ENCODE measurements at places on chromosomes 3 and 15.

DNA sequence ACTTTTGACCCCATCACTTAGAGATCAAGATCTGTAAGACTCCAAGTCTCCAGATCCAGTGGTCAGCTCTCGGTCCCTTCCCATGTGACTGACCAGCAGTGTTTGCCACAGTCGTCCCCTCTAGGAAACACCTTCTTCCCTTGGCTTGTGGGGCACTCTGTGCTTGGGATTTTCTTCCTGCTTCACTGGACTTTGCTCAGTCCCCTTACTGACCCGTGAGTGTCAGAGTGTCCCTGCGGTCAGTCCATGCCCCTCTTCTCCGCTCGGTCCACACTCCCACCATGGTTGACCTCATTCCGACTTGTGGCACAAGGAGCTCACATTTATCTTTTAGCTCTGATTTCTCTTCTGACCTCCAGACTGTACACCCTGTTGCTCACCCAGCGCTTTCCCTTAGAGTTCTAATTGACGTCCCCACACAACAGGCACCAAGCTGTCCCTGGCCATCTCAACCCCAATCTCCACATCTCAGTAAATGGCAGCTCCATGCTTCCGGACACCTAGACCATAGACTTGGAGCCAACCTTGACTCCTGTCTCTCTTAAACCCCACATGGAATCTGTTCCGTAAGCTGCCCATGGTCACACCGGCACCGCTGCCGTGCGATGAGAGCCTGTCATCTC lies 67.9 kb downstream of the APBA2 start:
- DNase-seq: no peak

DNA sequence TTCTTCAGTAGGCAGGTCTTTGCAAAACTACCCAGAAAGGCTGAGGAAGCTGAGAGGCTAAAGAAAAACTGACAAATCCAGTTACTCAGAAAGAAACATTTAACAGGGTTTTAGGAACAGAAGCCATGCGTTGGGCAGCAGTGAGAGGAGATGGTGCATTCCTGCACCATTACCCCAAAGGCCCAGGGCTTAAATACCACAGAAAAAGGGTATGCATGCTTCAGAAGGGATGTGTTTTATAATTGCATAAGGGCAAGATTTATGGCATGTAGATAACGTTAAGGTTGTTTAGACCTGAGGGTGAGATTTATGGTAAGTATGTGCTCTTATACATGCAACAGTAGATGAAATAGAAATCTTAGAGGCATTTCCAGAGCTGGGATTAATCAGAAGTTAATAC lies 10.0 kb downstream of the C3orf52 start:
- DNase-seq: no peak

GRCh38 chr3:187992609-187993008 lies 161.3 kb upstream of the LPP start:
- no peak for DNase-seq

- no peak for DNase-seq
Measured at GRCh38 chr3:51686512-51687215, 15.6 kb downstream of the TEX264 start.

DNA sequence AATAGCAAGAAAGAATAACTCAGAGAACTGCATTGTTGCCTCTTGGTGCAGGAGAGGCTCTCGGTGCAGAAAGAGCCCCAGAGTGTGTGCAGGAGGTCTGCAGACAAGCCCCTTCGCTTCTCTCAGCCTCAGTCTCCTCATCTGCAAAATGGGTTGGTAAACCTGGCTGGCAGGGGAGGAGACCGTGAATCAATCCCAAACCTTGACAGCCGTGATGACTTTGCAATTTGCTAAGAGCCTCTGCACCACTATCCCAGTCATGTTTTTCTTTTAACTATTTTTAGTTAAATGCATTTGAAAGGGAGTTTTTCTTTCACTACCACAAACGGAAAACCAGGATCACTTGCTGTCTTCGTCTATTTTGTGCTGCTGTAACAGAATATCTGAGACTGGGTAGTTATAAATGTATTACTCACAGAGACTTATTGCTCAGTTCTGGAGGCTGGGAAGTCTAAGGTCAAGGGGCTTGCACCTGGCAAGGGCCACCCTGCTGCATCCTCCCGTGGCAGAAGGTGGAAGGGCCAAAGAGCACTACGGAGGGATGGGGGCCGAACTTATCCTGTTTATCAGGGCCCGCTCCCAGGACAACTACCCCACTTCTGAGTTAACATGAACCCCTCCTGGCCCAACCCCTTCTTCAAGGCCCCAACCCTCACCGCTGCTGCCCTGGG lies 14.2 kb upstream of the IQSEC1 start:
- no peak for DNase-seq

DNA sequence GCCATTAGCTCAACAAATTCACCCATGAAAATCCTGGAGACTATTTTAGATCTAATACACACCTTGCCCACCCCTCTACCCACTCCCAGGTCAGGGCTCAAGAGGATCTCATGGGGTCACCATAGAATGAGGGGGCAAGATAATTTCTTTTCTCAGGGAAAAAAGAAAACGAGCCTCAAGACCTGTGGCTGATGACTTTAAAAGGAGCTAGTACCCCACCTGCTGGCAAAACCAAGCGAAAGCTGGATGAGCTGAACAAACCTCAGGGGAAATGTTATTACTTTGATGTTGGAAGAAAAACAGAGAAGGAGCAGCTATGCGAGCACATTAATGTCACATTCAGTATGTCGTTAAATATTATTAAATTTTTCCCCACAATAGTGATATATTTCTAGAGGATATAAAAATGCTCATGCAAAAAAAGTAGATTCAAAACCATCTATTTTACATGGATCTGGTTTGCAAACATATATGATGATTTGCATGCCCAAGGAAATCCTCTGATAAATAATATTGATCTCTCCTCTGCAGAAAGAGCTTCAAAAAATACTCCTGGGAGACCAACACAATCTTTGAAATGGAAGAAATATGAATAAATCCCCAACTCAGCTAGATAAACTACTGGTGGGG lies 37.7 kb downstream of the PLD1 start:
- DNase-seq: peak; percentile 29

GRCh38 chr3:11953778-11954177 lies 50.4 kb upstream of the SYN2 start:
- DNase-seq: no peak

- DNase-seq: no peak
Measured at GRCh38 chr15:57205027-57205855, 171.1 kb upstream of the CGNL1 start.

- DNase-seq: no peak
Measured at GRCh38 chr3:40490916-40491315, 14.0 kb downstream of the ZNF619 start.

- no peak for DNase-seq
Measured at GRCh38 chr3:17749281-17749680, 6.8 kb upstream of the TBC1D5 start.

DNA sequence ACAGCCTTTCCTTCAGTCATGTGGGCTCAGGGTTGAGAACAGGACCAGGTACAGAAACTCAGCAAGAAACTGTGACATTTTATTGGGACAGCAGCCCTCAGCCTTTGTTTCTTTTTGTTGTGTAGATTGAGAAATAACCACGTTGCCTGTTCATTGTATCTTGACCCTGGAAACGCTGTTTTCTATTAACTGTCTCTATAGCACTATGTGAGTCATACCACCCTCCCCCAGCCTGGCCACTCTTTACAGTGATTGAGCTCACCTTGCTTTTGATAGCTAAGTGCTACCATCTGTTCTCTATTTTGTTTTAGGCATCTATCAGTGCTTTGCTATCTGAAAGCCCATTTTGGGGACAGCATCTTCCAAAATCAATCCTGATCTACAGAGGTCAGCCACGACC lies 127.9 kb downstream of the CD47 start:
- DNase-seq: no peak

GRCh38 chr3:54309601-54310000 lies 187.2 kb downstream of the CACNA2D3 start:
- no peak for DNase-seq

- DNase-seq: no peak
Measured at GRCh38 chr15:55250392-55250791, 39.2 kb downstream of the RAB27A start.

Data from neuronal stem cell (in vitro differentiated cells).